ENCODE measurements at places on chromosomes 12 and 14. TPM values are rescaled to one million over a fixed set of nuclear protein-coding genes. Genes with fewer than 3 reads are reported as not detected.

GRCh38 chr12:21989819-21990412 is 48.7 kb upstream of the ABCC9 start:
- DNase-seq, result no peak

DNA sequence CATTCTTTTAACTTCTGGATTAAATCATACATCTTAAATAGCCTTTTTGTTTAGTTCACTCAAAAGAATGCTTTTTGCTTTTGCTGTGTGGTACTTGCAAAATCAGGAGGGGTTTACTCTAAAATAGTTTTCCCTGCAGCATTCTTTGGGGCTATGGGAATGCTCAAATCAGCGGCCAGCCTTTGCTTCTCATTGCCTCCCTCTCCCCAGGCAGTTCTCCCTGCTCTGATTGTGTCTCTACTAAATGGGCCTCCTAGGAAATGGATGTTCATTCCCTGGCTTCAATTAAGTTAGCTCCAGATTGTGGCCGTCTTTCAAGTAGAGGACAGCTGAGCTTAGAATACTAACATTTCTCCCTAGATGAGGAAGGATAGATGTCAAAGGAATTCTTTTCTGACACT is 4.4 kb downstream of the TULP3 start:
- no peak for DNase-seq

DNA sequence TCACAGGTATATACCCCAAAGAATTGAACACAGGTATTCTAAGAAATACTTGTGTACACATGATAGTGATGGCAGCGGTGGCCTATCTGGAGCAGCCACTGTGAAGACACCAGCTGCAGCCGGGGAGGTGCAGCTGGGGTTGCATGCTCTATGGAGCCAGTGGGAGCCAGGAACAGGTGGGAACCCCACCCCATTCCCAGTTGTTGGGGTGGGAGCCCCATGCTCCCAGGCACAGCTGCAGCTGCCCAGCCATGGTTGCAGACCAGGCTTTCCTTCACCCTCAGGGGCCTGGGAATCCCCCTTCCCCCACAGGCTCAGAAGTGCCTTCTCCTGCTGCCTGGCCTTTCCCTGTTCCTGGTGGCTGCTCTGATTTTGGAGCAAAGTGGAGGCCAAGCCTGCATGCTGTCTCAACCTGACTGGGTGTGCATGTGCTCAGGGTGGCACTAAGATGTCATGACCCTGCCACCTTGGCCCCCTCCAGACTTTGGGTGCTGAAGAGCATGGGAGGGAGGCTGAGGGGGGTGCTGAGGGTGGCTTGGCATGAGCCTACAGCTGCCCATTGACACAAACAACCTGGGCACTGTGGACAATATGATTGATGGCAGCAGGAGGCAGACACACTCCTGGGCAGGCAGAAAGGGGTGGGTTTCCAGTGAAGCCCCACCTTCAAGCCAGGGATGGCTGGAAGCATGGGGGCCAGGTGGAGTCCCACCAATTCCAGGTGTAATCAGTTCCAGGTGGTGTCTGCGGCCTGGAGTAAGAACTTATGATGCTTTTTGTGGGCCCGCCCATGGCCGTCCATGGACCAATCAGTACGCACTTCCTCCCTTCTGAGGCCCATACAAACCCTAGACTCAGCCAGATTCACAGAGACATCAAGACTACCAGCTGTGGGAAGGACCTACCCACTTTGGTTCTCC is 234.7 kb downstream of the ADGRD1 start:
- no peak for DNase-seq

DNA sequence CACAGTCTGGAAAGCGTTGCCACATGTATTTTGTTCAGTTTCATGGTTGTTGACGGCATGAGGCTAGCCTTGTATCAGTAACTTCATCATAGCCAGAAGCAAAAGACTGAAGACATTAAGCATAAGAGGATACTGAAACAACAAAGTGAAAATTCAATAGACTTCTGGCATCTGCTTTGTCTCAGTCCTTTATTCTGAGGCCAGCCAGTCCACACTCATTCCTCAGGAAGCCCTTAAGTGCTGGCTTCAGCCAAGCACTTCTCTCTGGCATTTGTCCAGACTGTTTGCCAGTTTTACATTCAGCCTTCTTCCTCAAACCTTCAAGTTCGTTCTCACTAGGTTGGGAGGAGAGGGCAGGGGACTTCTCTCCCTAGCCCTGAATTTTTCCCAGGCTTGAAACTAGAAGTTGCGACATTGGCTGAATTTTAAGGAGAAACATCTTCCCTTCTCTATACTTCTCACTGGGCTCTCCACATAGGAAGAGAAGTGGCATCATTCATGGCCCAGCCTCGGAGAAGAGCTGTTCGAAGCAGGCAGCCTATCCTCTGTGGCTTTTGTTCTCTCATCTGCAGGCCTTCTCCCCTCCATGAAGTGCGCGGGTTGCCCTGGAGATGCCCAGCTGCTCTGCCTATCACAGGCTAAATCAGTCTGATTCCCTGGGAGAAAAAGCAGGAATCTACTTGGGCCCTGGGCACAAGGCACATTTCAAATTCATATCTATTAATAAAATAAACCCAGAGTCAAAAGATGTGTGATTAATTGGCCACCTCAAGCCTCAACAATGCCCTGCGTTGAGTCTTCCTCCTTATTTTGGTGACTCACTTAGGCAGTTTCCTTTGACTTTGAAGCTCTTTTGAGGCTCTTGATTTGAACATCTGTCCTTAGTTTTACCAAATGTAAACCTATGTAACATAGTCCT is 130.9 kb upstream of the PLEKHA5 start:
- no peak for DNase-seq

DNA sequence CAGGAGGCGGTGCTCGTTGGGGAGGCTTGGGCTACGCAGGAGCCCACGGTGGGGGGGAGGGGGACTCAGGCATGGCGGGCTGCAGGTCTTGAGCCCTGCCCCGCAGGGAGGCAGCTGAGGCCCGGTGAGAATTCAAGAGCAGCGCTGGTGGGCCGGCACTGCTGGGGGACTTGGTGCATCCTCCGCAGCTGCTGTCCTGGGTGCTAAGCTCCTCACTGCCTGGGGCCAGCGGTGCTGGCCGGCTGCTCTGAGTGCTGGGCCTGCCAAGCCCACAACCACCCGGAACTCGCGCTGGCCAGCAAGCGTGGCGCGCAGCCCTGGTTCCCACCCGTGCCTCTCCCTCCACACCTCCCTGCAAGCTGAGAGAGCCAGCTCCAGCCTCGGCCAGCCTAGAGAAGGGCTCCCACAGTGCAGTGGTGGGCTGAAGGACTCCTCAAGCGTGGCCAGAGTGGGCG is 3.2 kb downstream of the METTL25 start:
- DNase-seq, result no peak

The KLRD1 gene
- 30.6 TPM for total RNA-seq

DNA sequence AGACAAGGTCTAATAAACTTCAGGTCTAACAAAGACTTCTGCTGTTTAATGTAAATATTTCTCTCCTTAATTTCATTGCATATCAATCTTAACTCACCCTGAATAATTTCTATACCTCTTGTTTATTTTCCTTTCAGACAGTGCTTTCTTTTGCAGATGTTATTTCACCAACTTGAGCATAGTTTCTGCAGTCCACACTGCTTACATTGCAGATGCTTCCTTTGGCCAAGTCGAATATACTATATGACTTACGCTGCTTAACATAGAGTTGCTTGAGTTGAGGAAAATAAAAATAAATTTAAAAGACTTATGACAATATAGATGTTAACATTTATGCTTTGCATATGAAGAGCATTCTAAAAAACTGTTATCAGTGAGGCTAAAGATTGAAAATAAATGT is 217.7 kb downstream of the PTPRO start:
- no peak for DNase-seq

The LTBP2 gene
- total RNA-seq, result 0.28 TPM

The CELA1 gene
- not detected for total RNA-seq

- DNase-seq, result no peak
Observed at GRCh38 chr14:85131226-85131922, 398.6 kb upstream of the FLRT2 start.

The LGR5 gene
- not detected for total RNA-seq

DNA sequence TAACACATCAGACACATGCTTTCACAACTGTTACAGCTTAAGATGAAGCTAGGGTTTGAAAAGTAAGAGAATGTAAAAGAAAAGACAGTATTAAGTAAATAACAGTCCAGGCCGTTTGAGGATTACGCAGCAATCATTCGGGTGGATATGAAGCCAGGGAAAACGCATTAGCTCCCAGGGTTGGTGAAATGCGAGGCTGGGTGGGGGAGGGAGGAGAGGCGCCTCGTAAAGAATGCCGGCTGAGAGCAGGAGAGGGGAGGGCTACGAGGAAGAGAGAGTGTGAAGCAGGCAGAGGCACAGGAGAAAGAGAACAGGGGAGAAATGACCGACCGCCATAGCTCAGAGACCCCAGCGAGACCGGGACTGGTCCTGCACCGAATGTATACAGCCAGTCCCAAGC is 73.0 kb downstream of the IQSEC3 start:
- no peak for DNase-seq

DNA sequence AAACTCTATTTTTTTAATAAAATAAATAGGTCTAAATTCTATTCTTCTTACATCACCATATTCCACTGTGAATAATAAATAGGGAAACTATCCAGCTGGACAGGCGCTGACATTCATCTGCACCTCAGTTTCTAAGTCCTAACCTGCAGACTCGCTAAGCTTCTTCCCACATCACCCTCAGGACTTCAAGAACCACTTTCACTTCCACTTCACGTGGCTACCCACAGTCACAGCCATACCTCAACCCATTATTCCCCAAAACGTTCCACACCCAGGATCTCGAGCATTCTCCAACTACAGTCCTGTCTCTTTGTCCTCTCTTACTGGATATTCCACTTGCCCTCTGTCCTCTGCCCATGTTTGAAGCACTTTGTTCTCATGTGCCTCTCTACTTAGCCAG is 71.1 kb downstream of the C2CD5 start:
- no peak for DNase-seq

- DNase-seq, result no peak
Observed at GRCh38 chr12:92574911-92575570, 127.7 kb upstream of the PLEKHG7 start.
